ENCODE measurements at places on chromosomes 16 and 17.
A peak's percentile ranks its signal among the peaks of the same experiment; 100 is the strongest.

DNA sequence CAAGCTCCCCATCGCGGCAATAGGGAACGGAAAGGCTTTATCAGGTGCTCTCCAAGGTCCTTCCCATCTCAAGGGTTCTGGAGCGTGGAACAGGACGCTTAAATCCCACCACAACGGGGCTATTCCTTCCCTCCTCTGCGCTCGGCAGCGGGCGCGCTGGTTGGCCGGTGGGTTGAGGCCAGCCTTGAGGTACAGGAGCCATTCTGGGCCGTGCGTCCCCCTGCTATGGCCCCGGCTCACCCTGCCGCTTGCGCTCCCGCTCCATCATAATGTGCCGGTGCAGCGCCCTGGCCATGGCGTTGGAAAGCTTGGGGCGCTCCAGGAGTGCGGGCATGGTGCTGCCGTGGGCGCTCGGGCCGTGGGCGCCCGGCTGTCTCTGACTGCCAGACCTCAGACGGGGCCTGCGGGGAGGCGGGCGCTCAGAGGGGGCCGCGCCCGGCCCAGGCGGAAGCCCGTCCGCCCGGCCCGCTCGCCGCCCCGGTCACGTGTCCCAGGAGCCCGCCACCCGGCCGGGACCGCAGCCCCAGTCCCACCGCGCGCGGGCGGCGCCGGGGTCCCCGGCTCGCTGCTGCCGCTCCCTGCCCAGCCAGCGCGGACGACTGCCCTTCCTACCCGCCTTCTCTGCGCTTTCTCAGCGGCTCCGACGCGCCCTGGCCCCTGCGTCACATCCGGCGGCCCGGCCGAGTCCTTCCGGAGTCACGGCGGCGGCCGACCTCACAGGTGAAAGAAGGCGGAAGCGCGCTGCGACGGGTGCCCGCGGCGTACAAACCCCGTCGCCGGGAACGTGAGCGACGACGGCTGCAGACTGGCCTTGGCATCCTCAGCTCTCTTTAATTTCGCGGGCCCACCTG, at the start of gene GPS2:
TSS of gene GPS2 (minus strand) at position 642 of the 851 bp plus-strand sequence. CDS start at position 334, 308 bp downstream.
- DNase-seq, result peak; percentile 83

DNA sequence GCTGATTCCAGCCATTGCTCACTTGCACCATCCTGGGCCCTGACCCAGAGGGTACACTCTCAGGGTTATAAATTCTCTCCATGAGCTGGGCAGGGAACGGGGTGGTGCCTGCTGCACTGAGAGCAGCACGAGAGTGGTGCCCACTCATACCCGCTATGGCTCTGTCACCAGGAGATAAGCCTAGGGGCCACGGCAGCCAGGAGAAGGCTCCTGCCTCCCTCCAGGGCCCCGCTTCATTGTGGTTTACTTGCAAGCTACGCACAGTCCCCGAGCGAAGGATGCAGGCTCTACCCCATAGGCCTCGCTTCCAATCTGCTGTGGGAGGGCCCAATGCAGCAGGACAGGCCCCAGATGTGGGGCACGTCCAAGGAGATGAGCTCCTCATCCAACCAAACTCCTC, 48.5 kb downstream of the VAC14 start:
- DNase-seq, result no peak

GRCh38 chr17:41571561-41572434, at the start of gene KRT9:
TSS of gene KRT9 (minus strand) at chr17:41572059. CDS start at chr17:41571992, 67 bp downstream.
- DNase-seq, result no peak

DNA sequence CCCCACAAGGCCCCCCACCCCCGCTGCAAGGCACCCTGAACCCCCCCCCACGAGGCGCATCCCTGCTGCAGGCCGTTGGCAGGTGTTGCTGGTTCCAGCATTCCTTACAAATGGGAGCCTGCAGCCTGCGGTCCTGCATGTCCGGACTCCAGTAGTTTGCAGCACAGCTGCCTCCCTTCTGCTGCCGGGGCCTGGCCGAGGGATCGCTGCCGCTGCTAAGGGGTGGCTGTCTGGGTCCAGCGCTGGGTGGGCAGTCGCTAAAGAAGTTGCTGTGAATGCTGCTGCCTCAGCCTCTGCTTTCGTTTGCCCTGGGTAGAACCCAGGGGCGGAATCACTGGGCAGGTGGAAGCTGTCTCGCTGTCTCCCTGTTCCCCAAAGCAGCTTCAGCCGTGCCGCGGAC, 11.8 kb downstream of the UTS2R start:
- no peak for DNase-seq
